ENCODE measurements at places on chromosomes 1 and 21.

- no peak for DNase-seq
These were observed 168.3 kb downstream of the RHOU start for GRCh38 chr1:228903434-228904071.

- no peak for DNase-seq
These were observed 61.4 kb upstream of the CNIH3 start for GRCh38 chr1:224554620-224555259.

- DNase-seq = no peak
These were observed 147.5 kb downstream of the PTPRU start for GRCh38 chr1:29383746-29384371.

DNA sequence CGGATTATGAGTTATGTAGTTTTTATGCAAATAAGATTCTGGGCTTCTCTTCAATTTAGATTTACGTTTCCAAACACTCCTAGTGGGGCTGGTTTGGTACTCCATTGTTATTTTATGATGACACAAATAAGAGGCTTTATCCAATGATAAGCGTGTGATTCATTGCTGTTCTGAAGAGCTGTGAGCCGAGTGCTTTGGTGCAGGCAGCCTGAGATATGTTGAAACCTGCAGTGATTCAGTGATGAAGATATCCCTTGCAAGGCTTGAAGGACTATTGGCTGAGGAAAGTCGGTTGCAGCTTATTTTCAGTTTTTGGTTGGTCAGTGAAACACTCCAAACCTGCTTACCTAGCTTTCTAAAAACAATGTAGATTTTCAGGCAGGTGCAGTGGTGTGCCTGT is 112.2 kb downstream of the RYR2 start:
- DNase-seq = no peak

- DNase-seq = no peak
These were observed 5.9 kb upstream of the VPS45 start for GRCh38 chr1:150061632-150062101.

- DNase-seq = no peak
These were observed 21.8 kb downstream of the ADORA1 start for GRCh38 chr1:203149188-203149840.

- DNase-seq = no peak
These were observed 27.1 kb downstream of the SHISAL2A start for GRCh38 chr1:52659851-52660596.

- no peak for DNase-seq
These were observed 141.2 kb downstream of the FGGY start for GRCh38 chr1:59438058-59438560.

DNA sequence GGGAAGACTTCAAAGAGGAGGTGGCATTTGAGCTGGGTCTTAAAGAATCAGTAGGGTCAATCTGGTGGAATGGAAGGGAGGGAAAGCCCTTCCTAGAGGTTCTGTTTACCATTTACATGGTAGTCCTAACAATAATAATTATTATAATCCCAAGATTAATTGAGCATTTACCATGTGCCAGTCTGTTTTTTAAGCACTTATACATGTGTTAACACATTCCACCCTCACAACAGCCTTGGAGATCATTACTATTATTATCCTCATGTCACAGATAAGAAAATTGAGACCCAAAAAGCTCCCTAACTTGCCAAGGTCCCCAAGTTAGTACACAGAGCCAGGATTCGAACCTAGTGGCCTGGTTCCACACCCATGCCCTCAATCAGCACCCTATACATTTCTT is 10.8 kb downstream of the GLIS1 start:
- DNase-seq = no peak

GRCh38 chr1:60847855-60848582 is 234.3 kb upstream of the NFIA start:
- DNase-seq = no peak

DNA sequence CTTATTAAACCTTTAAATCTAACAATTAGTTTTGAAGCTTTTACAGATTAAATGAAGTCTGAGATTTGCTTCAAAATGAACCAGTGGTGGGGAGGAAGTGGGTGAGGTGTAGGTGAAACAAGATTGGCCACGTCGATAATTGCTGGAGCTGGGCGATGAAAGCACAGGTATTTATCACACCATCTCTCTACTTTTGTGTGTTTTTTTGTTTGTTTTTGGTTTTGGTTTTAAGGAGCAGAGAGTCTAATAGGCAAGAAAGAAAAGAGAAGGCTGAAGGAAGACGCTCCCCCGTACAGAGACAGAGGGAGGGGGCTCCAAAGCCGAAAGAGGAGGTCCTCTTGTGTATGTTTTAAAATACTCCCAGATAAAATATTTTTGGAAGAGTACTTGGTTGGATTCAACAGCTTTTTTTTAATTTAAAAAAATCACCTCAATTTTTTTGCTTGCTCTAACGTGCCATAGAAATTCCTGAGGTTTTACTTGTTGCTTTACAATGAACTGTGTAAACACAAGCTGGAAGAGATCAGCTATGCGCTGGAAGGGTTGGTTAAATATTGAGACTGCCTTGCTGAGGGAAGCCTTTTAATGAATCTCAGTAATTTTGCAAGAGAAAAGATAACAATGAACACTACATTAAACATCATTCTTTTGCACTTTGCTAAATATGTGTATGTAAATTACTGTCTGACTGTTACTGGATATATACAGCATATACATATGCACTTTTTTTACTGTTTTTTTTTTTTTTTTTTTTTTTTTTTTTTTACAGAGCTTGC is 6.7 kb upstream of the LGALS8 start:
- DNase-seq = no peak

- no peak for DNase-seq
These were observed 30.1 kb downstream of the TNFRSF1B start for GRCh38 chr1:12196641-12197482.

GRCh38 chr1:193013707-193014106 is 45.5 kb downstream of the UCHL5 start:
- DNase-seq = no peak

- DNase-seq = no peak
These were observed 939.4 kb downstream of the BRINP3 start for GRCh38 chr1:189538271-189538670.

DNA sequence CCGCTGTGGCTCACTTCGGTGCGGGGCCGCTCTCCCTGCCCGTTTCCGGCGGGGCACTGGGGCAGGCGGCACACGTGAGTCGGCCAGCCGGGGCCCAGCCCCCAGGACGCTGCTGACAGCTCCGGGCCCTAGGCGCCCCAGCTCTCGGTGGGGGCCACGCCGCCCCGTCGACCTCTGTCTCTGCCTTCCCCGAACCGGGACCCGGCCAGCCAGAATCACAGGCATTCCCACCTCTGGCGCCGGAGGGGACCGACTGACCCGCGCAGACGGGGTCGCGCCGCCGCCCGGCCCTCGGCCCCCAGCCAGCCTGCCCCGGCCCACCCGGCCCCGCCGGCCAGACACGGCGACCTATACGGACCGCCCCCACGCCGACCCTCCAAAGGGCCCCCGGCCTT is 755 bp downstream of the SCMH1 start:
- DNase-seq = peak; percentile 81

GRCh38 chr1:109997204-109997866 is 12.8 kb downstream of the AHCYL1 start:
- no peak for DNase-seq

DNA sequence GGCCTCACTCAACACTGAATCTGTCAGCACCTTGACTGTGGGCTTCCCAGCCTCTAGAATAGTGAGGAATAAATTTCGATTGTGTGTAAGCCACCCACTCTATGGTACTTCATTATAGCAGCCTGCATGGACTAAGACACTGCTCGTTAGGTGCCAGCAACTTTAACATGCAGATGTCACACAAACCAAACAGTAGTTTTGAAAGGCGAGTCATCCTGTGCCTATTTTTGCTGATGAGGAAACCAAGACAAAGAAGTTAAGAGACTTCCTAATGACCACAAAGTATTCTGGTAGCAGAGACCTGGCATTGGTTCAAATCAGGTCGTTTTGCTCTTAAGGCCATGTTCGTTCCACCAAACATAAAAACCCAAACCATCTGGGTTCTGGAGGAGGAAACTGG is 42.9 kb downstream of the BATF3 start:
- no peak for DNase-seq

DNA sequence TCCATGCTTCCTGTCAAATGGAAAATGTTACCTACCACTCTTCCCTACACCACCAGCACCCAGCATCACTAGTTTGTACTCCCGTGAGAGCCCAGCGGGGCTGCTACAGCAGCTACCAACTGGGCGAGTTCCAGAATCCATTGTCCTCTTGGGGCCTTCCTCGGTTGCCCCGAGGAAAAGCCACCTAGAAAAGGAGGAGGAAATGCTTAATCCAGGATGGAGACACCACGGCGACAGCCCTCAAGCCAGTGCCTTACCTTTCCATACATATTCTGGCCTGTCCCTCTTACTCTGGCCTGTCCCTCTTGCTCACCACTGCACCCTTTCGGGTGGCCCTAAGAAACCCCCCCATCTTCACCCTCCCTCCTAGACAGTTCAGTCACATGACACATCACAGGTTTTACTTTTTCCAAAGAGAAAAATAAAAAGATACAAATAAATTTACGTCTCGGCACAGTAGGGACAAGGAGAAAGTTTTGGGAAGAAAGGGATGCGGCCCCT is 478 bp downstream of the RIT1 start:
- DNase-seq = peak; percentile 63

DNA sequence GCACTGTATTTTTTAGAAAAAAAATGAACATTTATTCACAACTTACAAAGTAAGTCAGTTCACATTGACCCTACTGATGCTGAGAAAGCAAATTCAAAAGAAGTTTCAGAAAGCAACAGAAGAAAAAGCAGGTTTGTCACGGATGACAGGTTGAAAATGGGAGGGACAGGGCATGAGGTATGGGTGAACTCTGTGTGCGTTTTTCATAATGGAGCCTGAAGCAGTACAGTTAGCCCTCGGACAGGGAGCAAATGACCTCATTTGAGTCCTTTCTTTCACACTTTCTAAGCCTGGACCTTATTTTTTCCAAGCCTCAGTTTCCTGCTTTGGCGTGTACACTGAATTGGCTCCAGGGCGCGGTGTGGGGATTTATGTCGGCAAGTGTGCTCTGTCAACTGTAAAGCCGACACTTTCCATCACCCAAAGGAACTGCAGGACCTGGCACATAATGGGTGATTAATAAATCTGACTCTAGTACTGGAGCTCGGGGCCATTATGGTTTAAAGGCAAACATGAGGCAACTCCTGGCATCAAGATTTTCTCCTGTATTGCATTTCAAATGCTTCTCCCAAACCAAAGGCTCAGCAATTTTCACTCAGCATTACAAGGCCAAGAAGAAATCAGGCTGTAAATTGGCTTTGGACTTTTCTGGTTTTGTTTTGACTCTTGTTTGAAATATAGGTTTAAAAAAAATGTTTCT is 345.5 kb upstream of the DUSP10 start:
- no peak for DNase-seq

- DNase-seq = no peak
These were observed 372.5 kb upstream of the ST6GALNAC5 start for GRCh38 chr1:76494807-76495206.

DNA sequence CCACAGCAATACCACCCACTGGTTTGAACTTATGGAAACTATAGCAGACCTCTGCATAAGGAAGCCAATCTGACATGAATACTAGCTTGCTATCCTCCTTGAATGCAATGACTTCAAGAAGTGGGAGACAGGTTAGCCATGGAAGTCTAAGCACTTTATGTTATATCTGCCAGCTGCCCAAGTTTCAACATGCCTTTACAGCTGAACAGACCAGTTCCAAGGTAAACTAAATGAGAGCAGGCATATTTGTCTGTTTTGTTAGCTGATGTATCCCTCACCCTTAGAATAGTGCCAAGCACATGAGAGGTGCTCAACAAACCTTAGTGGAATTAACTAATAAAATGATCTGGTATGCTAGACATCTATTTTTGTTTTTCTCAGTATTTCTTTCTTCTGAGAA is 65.1 kb downstream of the ALG14 start:
- no peak for DNase-seq

DNA sequence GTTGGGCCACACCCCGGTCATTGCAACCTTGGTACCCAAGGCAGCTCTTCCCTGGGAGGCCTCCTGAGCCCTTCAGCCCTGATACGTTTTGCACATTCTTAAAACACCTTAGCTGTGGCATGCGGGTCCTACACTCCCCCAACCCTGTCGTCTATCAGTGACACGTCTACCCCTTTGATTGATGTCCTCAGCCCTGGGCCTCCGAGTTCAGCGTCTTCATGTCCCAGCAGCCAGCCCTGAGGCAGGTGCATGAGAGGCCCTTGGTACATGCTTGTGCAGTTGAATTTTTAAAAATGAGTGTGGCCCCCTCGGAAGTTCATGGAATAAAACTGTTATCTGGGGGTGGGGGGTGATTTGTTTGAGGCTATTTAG is 38.9 kb upstream of the ADARB1 start:
- no peak for DNase-seq

DNA sequence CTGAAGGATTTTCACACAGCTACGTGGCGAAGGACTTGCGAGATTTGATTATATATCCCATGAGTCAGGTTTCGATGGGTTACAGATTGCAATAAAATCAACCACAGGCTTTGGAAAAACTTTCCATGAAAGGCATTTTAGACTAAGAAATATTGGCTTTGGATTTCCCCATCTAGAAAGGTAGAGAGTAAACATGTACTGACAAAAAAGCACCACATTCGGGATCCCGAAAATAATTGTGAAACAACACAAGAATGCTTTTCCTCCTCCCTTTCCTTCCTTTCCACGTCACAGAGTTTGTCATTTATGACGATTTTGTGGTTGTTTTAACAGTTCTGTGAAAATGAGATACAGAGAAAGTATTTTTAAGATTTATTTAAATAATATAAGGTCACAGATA is 38.5 kb downstream of the TGFB2 start:
- DNase-seq = no peak

DNA sequence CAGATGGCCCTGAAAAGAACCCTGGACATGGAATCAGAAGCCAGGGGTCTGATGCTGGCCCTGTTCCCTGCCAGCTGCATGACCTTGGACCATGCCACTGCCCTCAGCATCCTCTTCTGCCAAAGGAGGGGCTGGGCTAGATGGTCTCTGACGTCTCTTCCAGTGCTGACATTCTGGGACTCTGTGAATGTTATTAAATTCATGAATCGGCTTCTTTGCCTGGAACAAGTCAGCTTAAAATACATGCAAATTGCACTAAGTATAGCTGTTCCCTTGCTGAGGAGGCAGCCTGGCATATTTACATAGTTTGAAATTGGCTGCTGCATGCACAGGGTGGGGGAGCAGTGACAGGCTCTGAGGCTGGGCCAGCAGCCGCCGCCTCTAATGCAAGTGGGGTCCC is 23.8 kb downstream of the KCNA2 start:
- no peak for DNase-seq

DNA sequence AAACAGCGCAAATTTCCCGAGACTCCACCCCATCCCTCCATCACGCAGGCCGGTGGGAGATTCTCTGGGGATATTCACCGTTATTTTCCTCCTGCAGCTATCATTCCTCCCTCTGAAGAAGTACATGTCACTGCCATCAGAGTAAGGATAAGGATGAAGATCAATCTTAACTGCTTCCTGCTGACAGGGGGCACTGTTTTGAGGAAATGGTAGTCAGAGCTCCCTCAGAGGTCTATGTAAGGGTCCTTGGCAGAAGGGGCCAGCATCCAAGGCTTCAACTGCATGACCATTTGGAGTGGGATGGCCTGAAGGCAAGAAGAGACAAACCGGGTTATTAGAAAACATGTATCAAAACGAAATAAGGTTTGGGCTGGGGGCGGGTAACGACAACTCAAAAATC is 111.5 kb downstream of the KCNK1 start:
- DNase-seq = no peak

- no peak for DNase-seq
These were observed 12.2 kb upstream of the ARHGEF10L start for GRCh38 chr1:17527036-17527914.

- DNase-seq = peak; percentile 45
These were observed 78.0 kb downstream of the CD247 start for GRCh38 chr1:167440345-167440744.

GRCh38 chr1:16247441-16247840 is 10.5 kb upstream of the CPLANE2 start:
- DNase-seq = no peak

All from activated CD8-positive, alpha-beta memory T cell treated with anti-CD3 and anti-CD28 coated beads, Interleukin-2, amount 50 U/mL, for 48 hours (primary cell).